ENCODE measurements at places on chromosomes 5 and 9. TPM values are rescaled to one million over a fixed set of nuclear protein-coding genes. Genes with fewer than 3 reads are reported as not detected.

ZNF462 gene
- 37.3 TPM for total RNA-seq

PCDHA13 gene
- 2.3 TPM for total RNA-seq

DNA sequence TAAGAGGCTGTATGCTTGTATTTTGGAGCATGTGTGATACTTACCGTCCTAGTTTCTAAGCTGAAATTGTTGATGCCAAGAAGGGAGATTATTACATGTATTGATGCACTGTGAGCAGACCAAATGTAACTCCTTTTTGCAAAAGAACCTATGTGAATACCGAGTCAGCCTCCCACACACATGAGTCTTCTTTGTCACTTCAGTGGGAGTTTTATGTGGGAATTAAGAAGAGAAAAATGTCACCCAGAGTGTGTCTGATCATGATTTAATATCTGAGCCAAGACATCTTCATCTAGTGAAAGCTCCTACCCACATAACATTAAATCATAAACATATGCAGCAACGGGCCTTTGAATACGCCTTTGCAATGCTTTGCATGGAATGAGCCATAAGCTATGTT, 380.3 kb upstream of the ACTBL2 start:
- DNase-seq, result no peak
- no peaks in the 10 kb centered on the region for H3K27me3 ChIP-seq
- H3K4me1 ChIP-seq, result no peaks in the 10 kb centered on the region
- H3K27ac ChIP-seq, result no peak overlapping the region

- no peaks in the 10 kb centered on the region for H3K27me3 ChIP-seq
- H3K36me3 ChIP-seq, result no peaks in the 10 kb centered on the region
- DNase-seq, result no peak
- no peak overlapping the region for H3K4me3 ChIP-seq
- H3K27ac ChIP-seq, result no peak overlapping the region
Measured at GRCh38 chr5:142295960-142296860, 28.6 kb downstream of the SPRY4 start.

All from Calu3 (cell line).